ENCODE measurements at places on chromosomes 5 and 9.

GRCh38 chr5:87786471-87786870 is 373.7 kb upstream of the CCNH start:
- no peak for DNase-seq

GRCh38 chr5:67092535-67092934 is 104.1 kb downstream of the CD180 start:
- DNase-seq: no peak

GRCh38 chr9:93466416-93467061 is 13.2 kb upstream of the FAM120AOS start:
- no peak for DNase-seq

DNA sequence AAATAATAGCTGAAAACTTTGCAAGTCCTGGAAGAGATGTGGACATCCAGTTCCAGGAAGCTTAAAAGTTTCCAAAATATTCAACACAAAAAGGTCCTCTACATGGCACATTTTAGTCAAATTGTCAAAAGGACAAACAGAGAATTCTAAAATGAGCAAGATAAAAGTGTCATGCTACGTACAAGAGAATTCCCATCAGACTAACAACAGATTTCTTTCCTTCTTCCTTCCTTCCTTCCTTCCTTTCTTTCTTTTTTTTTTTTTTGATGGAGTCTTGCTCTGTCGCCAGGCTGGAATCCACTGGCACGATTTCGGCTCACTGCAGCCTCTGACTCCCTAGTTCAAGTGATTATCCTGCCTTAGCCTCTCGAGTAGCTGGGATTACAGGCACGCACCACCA is 39.3 kb downstream of the BTNL8 start:
- no peak for DNase-seq

DNA sequence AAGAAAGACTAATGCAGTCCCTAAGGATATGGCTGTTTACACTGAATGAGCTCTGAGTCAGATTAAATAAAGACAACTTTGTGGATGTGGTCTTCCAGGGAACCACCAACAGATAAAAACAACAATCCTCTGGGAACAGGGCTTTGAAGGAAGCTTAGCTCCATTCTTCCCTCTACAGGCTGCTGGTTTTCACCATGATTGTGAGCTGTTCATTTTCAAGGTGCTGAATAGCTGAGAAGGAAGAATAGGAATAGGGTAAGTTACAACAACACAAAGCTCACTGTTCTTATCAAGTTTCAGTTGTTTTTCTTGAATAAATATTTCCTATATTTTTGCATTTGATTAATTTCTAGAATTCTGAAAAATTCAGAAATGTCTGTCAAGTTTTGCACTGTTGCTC is 25.9 kb upstream of the PTAR1 start:
- no peak for DNase-seq

GRCh38 chr5:78843436-78843835 is 141.7 kb downstream of the ARSB start:
- DNase-seq: no peak

GRCh38 chr9:112174222-112174964 is 704 bp downstream of the SUSD1 start:
- DNase-seq: no peak

GRCh38 chr9:135334953-135335460 is 144.6 kb upstream of the PPP1R26 start:
- no peak for DNase-seq
